ENCODE measurements at places on chromosomes 12 and 14.

GRCh38 chr12:89840162-89840922, 131.7 kb upstream of the ATP2B1 start:
- peaks cover 12% of the 10 kb centered on the region for H3K4me1 ChIP-seq
- no peaks in the 10 kb centered on the region for H3K36me3 ChIP-seq
- no peak overlapping the region for H3K4me3 ChIP-seq
- H3K27ac ChIP-seq, result no peak overlapping the region
- no peak for DNase-seq

GRCh38 chr12:131232036-131232435, 278.3 kb downstream of the ADGRD1 start:
- DNase-seq, result no peak
- peaks cover 7% of the 10 kb centered on the region for H3K27me3 ChIP-seq
- H3K36me3 ChIP-seq, result no peaks in the 10 kb centered on the region
- H3K4me3 ChIP-seq, result no peak overlapping the region

DNA sequence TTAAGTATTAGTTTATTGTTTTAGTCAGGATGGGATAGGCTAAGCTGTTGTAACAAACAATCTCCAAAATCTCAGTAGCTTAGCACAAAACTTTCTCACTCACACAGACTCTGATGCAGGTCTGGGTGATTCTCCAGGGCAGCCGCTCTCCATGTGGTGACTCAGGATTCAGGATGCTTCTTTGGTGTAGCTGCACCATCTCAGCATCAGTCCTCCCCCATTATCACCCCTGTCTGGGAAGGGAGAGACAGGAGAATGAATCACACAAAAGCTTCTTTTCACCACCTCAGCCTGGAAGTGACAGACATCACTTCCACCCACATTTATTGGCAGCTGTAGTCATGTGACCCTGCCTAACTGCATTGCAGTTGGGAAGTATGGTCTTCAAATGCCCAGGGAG, 142.3 kb downstream of the DICER1 start:
- H3K27ac ChIP-seq, result no peak overlapping the region
- DNase-seq, result no peak
- no peaks in the 10 kb centered on the region for H3K36me3 ChIP-seq
- H3K4me1 ChIP-seq, result no peaks in the 10 kb centered on the region
- H3K27me3 ChIP-seq, result peaks cover 6% of the 10 kb centered on the region

- H3K36me3 ChIP-seq, result no peaks in the 10 kb centered on the region
- H3K4me1 ChIP-seq, result peaks cover 12% of the 10 kb centered on the region
- DNase-seq, result no peak
- peaks cover 9% of the 10 kb centered on the region for H3K27me3 ChIP-seq
- no peak overlapping the region for H3K27ac ChIP-seq
Observed at GRCh38 chr12:76026643-76027063, 4.9 kb downstream of the PHLDA1 start.

DNA sequence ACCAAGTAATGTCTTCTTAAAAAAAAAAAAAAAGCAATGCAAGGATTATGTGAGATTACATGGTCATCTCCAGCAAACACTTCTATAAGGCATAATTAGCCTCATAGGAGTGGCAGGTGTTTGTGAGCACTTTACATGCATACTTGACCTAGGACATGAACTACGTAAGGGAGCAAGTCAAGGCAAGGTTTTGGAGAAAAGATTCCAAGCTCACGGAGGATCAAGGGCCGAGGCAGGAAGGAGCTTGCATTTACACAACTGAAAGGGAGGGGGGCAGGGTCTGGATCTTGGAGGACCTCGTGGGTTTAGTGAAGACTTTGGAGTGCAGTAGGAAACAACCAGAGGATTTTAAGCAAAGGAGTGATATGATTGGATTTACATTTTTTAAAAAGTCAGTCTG, 112.5 kb downstream of the CCER1 start:
- no peak overlapping the region for H3K4me3 ChIP-seq
- no peak for DNase-seq
- H3K4me1 ChIP-seq, result no peaks in the 10 kb centered on the region
- H3K27me3 ChIP-seq, result peaks cover 7% of the 10 kb centered on the region
- H3K36me3 ChIP-seq, result no peaks in the 10 kb centered on the region
- H3K27ac ChIP-seq, result no peak overlapping the region

DNA sequence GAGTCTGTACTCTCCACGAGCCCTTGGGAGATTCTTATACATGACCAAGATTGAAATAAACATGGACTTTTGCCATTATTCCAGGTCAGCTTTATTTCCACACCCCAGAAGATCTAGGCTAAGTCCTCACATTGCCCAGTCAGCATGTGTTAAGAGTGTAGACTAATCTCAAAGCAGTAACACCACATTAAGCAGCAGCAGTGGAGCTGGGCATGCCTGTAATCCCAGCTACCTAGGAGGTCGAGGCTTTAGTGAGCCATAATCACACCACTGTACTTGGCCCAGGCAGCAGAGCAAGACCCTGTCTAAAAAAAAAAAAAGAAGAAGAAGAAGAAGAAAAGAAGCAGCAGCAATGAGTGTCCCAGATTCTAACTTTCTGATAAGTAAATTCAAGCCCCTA, 65.5 kb downstream of the C12orf56 start:
- H3K4me1 ChIP-seq, result no peaks in the 10 kb centered on the region
- H3K27ac ChIP-seq, result no peak overlapping the region
- peaks cover 4% of the 10 kb centered on the region for H3K36me3 ChIP-seq
- DNase-seq, result no peak
- peaks cover 5% of the 10 kb centered on the region for H3K27me3 ChIP-seq

DNA sequence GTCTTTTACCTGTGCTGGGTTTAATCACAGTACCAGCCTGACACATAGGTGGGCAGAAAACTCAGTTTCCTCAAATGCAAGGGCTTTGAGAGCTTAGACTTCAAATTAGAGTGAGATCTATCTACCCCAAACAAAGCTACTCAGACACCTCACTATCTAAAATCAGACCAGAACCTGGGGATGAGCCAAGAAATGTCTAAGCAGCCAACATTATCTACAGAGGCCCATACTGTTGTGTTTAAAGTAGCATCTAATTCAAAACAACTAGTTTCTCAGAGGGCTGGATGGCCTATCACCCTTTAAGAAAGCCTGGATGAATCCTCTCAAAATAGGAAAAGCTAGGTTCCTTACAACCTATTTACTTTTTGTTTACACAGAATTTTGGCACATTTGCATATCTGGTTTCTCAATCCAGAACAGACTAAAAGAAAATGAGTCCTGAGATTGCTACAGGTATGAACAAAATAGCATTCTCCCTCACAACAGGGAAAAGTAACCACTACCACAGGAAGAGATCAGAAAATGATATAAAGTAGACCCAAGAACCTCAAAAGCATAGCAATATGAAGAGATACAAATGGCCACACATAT, 142.4 kb downstream of the ZFP36L1 start:
- H3K27me3 ChIP-seq, result no peaks in the 10 kb centered on the region
- no peak overlapping the region for H3K4me3 ChIP-seq
- DNase-seq, result no peak
- peaks cover 8% of the 10 kb centered on the region for H3K4me1 ChIP-seq
- peaks cover 8% of the 10 kb centered on the region for H3K36me3 ChIP-seq

- peaks cover 3% of the 10 kb centered on the region for H3K4me1 ChIP-seq
- peaks cover 24% of the 10 kb centered on the region for H3K27me3 ChIP-seq
- H3K27ac ChIP-seq, result no peak overlapping the region
- DNase-seq, result no peak
Observed at GRCh38 chr14:77145975-77146740, 4.6 kb upstream of the ZDHHC22 start.

GRCh38 chr12:130981074-130981742, 27.5 kb downstream of the ADGRD1 start:
- peaks cover 10% of the 10 kb centered on the region for H3K27me3 ChIP-seq
- H3K36me3 ChIP-seq, result no peaks in the 10 kb centered on the region
- H3K4me1 ChIP-seq, result peaks cover 15% of the 10 kb centered on the region

DNA sequence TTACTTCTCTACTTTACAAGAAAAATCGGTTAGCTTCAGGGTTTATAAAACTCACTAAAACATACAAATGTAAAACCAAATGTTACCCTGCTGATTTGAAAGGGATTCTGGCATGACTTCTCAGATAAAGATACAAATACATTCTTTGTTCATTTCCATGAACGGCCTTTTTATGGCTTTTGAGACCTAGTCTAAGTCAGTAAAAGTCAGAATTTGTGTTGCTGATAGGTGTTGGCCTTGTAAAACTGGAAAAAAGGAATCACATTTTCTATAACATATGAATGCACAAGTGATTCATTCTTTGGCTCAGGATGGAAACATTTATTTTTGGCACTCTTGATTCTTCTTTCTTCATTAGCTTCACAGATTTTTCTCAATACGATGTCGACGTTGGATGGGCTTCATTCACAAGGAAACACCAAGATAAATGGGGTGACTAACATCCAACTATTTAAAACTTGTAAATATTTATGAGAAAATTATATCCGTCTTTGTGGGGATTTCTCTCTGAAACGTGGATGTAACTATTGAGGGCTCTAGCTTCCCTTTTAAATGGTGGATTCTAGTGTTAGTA, 27.0 kb upstream of the CPM start:
- DNase-seq, result no peak
- no peak overlapping the region for H3K27ac ChIP-seq
- H3K27me3 ChIP-seq, result no peaks in the 10 kb centered on the region
- H3K36me3 ChIP-seq, result no peaks in the 10 kb centered on the region
- H3K4me3 ChIP-seq, result no peak overlapping the region

DNA sequence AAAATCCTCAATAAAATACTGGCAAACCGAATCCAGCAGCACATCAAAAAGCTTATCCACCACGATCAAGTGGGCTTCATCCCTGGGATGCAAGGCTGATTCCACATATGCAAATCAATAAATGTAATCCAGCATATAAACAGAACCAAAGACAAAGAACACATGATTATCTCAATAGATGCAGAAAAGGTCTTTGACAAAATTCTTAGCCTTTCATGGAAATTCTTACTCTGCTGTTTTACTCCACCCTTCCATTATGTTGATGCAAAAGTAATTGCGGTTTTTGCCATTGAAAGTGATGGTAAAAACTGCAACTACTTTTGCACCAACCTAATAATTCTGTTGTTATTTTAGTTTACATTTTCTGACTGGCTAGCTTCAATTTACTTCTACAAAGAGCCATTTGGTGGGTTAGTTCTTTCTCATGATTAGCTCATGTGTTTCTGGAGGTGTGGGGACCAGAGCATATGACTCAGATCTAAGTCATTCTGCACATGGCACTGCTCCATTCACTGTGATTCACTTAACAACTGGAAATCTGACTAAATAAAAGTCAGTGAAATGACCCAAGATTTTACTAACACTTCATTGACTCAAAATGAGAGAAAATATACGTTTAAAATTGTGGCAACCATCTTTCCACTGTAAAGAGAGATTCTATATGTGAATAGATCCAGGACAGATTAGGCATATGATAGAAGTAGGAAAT, 99.9 kb downstream of the TMTC3 start:
- DNase-seq, result no peak
- no peaks in the 10 kb centered on the region for H3K36me3 ChIP-seq
- H3K27ac ChIP-seq, result no peak overlapping the region
- peaks cover 5% of the 10 kb centered on the region for H3K4me1 ChIP-seq
- no peaks in the 10 kb centered on the region for H3K27me3 ChIP-seq
- no peak overlapping the region for H3K4me3 ChIP-seq

DNA sequence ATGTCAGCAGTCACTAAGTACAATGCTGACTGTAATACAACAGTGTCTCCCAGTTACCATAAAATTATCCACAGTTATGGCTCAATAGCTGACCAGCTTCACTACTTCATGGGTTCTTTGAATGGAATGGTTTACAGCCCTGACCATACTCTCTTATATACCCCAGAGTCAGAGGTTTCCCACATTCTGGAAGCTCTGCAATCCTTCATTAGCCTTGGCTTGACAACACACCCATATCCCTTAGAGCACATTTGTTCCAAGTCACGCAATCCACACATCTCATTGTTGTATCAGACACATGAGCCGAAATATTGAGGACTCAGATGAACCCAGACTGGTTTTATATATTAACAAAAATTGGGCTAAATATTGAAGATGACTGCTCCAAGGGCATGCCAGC, 209.4 kb upstream of the PLXNC1 start:
- H3K4me1 ChIP-seq, result no peaks in the 10 kb centered on the region
- DNase-seq, result no peak

GRCh38 chr14:55190906-55191202, 531 bp downstream of the DLGAP5 start:
- no peaks in the 10 kb centered on the region for H3K27me3 ChIP-seq
- H3K27ac ChIP-seq, result no peak overlapping the region
- H3K4me1 ChIP-seq, result peaks cover 11% of the 10 kb centered on the region
- H3K36me3 ChIP-seq, result no peaks in the 10 kb centered on the region

DNA sequence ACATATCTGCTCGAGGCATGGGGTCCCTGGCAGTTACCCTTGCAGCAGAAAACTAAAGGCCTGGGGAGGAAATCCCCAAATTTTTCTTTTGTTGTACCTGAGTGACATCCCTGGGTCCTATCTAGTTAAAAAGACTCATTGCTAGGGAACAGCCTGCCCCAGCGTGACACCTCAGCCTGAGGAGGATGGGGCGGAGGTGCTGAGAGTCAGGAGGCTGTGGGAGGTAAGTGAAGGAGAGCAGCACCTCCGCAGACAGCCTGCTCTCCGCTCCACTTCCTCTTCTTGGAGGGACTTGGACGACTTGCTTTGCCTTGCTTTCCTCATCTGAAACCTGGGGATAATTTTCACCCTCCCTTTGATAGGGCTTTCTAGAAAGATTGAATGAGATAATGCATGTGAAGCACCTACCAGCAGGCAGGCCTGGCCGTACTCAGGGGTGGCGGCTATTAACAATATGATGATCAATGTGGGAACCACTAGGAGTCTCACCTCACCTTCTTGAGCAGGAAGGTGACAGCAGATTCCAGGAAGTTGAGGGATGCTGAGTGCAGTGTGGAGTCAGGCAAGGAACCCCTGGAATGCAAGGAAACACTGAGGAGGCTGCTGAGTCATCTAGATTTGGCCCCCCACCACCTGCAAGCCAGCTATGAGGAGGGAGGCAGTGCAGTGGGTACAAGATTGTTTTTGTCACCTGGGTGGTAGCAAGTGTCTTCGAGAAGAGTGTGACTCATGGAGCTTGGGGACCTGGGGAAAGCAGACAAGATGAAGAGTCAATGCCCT, 23.2 kb downstream of the UBE3B start:
- no peak overlapping the region for H3K4me3 ChIP-seq
- DNase-seq, result no peak
- no peak overlapping the region for H3K27ac ChIP-seq
- no peaks in the 10 kb centered on the region for H3K4me1 ChIP-seq

- H3K36me3 ChIP-seq, result peaks cover 5% of the 10 kb centered on the region
- DNase-seq, result no peak
- no peak overlapping the region for H3K4me3 ChIP-seq
Observed at GRCh38 chr14:104721505-104722431, 2.3 kb upstream of the ADSS1 start.

DNA sequence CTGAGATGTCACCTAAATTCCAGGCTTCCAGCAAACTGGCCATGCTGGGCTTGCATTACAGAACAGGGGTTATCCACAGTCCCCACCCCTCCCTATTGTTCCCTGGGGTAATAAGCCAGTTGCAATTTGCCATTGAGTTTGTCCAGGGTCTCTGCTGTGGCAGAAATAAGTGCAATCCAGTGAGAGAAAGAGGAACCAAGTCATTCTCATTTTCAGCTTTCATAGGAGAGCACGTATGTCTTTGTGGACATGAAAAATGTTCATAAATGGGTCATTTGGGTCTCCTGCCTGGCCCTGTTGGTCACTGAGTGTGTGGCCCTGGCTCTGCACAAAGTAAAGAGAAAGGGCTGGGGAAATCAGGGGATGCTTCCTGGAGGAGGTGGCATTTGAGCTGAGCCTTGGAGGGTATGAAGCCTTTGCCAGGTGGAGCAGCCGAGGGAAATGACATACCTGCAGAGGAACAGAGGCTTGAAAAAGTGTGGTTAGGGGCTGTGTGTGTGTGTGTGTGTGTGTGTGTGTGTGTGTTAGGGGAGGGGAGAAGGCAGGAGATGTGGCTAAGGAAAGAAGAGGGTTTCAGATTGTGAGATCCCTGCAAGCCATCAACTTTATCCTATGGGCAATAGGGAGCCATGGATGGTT, 29.3 kb downstream of the CMKLR1 start:
- no peak overlapping the region for H3K4me3 ChIP-seq
- H3K27me3 ChIP-seq, result peaks cover 15% of the 10 kb centered on the region
- peaks cover 3% of the 10 kb centered on the region for H3K4me1 ChIP-seq
- no peaks in the 10 kb centered on the region for H3K36me3 ChIP-seq
- H3K27ac ChIP-seq, result no peak overlapping the region
